RPMI7951 (cell line): ENCODE measurements at places on chromosomes 3 and 15.

DNA sequence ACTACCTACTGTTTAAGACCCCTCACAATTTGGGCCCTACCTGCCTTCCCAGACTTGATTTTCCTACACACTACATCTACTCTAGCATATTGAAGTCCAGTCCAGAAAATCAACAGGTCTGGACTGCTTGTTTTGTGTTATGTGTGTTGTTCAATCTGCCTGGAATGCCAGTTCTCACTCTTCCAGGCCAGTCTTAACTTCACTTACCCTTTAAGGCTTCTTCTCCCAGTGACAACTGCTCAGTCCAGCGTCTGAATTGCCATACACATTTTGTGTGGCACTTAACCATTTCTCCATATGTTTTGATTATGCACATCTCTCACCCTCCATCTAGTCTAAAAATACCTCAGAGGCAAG, 1.1 kb downstream of the TICRR start:
- DNase-seq: peak; percentile 19

DNA sequence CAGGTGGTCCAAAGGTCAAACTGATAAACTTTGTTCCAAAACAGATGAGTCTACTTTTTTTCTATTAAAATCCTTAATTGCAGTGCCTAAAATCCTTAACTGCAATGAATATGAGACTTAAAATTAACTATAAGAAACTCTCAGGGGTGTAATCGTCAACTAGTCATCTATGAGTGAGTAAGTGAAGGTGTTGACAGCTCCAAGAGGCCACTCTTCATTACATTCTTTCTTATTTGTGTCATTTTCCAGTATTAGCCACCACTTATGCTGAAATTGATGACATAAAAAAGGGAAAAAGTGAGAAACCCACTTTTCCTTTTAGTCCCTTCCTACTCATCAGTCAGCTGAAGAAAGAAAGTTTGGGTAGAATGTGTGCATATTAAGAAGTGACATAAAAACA, 12.6 kb upstream of the NPAP1 start:
- DNase-seq: no peak

DNA sequence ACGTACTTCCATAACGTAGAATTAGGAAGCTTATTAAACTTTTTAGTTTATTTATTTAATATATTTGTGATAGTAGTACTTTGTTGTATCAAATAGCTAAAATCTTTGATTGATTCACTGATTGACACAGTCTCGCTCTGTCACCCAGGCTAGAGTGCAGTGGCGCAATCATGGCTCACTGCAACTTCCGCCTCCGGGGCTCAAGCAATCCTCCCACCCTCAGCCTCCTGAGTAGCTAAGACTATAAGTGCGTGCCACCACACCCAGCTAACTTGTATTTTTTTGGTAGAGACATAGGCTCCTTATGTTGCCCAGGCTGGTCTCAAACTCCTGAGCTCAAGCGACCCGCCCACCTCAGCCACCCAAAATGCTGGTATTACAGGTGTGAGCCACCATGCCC, 5.7 kb downstream of the APH1B start:
- DNase-seq: no peak

DNA sequence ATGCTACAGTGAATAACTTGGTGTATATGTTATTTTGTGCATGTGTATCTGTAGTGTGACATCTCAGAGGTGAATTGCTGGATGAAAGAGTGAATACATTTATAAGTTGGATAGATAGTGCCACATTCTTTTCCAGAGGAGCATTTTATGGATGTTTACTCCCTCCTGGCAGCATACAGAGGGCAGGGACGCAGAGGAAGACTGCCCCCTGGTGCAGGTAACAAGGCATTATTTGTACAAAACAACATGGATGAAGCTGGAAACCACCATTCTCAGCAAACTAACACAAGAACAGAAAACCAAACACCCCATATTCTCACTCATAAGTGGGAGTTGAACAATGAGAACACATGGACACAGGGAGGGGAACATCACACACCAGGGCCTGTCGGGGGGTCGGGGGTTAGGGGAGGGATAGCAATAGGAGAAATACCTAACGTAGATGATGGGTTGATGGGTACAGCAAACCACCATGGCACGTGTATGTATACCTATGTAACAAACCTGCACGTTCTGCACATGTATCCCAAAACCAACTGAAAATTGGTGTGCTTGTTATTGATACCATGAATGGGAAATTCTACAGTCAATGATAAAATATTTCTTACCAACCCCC, 57.9 kb upstream of the CTXND1 start:
- peak; percentile 42 for DNase-seq

GRCh38 chr15:94602754-94603470, 371.6 kb downstream of the MCTP2 start:
- no peak for DNase-seq

- DNase-seq: no peak
These were observed 873 bp downstream of the C3orf70 start for GRCh38 chr3:185151964-185152409.

DNA sequence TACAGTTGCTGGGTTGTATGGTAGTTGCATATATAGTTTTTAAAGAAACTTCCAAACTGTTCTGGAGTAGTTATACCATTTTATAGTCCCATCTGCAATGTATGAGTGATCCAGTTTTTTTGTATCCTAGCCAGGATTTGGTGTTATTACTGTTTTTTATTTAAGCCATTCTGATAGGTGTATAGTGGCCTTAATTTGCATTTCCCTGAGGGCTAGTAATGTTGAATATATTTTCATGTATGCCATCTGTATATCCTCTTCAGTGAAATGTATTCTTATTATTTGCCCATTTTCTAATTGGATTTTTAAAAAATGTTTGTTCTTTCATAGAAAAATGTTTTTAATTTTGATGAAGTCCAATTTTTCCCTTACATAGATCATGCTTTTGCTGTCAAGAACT, 29.2 kb downstream of the PXK start:
- DNase-seq: no peak

DNA sequence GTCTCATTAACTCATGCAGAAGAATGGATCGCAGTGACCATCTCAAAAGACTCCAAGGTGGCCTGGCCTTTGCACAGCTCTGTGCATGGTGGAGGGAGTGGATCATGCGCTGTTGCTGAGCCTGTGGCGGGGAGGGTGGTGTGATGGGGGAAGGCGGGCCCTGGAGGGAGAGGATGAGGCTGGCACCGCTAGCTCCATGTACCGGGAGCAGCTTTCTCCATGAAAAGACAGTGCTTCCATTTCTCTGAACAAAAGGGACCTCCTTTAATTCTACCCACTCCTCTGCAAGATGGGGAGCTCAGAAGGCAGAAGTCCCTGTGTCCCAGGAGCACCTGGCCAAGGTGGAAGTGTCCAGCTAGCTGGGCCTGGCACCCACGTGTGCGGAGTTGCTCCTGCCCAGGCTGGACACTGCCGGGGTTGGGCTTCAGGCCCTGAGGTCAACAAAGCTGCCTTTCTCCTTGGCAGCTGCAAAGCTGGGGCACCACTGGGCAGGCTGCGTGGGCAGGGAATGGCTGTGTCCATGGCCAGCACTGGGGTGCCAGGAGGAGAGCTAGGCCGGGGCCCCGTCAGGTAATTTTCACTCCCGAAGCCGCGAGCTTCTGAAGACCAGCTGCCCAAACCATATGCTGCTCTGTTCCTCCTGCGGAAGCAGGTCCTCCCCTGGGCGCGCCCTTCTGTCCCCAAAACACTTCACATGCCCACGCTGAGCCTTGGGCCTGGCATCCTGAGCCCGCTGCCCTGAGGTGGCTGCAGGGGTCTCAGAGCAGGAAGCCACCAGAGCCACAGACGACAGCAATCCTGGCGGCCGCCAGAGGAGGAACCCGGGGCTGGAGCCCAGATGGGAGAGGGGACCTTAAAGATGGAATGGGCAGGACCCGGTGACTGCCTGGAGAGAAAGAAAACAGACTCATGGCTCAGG, 6.4 kb downstream of the MAP6D1 start:
- no peak for DNase-seq

- peak; percentile 64 for DNase-seq
These were observed at the start of gene LARP6 for GRCh38 chr15:70853973-70854665. Gene LARP6, minus strand, starts transcription at chr15:70854157. Its CDS starts 69 bp downstream, at chr15:70854088.

GRCh38 chr3:8964436-8965370, 1.4 kb upstream of the RAD18 start:
- DNase-seq: peak; percentile 98

DNA sequence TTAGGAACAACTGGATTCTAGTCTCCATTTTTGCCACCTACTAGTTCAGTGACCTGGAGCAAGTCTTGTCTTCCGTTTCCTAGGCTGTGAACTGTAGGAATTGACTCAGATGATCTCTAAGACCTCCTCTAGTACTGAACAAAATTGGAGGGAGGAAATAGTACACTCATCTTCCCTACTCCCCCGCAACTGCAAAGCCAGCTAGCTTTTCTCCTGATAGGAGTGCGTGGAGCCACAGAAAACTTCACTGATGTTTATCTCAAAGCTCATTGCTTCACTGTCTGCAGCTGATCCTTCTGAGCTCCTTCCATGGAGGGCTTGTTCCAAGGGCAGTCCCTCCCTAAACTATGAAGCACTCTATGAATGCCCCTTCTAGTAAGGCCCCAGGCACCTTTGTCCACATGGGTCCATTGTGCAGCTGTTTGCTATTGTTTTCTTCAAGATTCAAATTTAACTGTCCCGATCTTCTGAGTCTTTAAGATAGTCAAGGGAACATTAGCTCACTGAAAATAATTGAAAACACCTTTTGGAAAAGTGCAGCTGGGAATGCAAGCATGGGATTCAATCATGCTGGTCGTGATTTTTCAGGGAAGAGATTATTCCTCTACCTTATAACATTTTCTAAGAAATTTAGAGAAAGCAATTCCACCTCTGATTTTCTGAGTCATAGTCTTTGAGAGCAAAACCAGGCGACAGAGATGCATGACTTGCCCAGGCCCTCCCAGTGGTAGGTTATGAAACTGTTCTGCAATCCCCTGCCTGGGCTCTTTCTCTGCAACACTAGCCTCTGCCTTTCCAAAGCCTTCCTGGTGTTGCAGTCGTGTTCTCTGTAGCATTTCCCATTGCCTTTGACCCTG, 24.3 kb downstream of the FILIP1L start:
- peak; percentile 76 for DNase-seq

GRCh38 chr3:23185861-23186260, 17.3 kb upstream of the UBE2E2 start:
- no peak for DNase-seq

DNA sequence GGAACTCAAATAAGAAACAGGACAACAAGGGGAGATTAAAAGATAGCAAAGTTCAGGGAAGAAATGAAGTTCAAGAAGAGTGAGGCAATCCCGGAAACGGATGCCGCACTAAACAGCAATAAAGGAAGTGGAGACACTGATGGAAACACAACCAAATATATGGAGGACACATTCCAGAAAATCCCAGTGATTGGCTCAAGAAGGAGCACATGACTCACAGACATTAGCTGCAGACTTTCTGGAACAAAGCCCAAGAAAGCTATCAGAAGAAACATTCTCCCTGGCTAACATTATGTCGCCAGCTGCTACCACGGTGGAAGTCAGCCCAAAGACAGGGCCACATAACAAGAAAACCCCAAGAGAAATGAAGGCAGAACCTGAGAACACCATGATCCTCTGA, 18.1 kb upstream of the VGLL4 start:
- DNase-seq: peak; percentile 77

DNA sequence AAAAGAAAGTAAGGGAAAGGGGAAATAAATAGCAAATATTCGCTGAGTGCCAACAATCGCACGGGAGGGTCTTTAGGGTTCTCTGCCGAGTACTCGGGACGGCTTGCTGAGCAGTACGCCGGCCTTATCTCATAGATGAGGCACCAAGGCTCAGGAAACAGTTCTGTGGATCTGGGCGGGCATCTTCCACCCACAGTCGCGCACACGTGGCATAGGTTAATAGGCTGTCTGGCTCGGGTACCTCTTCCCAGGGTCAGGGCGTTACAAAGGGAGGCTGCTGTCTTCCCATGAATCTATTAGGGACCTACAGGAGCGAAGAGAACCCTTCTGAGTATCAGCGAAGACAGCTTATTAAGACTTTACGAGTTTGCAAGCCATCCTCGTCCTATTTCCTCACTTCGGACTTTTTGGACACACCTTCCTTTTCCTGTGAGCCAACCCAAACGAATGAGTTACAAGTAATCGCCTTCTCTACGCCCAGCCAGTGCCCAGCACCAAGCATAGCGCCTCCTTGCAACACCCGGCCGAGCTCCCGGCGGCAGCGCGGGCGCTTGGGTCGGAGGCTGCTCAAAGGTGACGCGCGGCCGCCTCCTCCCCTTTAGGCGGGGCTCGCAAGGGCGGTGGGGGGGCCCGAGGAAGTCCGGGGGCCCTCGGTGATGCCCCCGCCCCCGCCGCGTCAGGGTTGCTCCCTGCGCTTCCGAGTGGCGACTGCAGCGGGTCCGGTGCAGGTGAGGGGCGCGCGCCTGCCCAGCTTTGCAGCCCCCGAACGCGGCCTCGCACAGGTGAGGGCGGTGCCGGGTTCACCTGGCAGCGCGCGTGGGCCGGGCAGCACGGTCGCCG, at the start of gene MCTP2:
Gene MCTP2 (plus strand): TSS at position 679 of the 840 bp plus-strand sequence. CDS start 66,705 bp downstream, outside the sequence.
- peak; percentile 91 for DNase-seq

DNA sequence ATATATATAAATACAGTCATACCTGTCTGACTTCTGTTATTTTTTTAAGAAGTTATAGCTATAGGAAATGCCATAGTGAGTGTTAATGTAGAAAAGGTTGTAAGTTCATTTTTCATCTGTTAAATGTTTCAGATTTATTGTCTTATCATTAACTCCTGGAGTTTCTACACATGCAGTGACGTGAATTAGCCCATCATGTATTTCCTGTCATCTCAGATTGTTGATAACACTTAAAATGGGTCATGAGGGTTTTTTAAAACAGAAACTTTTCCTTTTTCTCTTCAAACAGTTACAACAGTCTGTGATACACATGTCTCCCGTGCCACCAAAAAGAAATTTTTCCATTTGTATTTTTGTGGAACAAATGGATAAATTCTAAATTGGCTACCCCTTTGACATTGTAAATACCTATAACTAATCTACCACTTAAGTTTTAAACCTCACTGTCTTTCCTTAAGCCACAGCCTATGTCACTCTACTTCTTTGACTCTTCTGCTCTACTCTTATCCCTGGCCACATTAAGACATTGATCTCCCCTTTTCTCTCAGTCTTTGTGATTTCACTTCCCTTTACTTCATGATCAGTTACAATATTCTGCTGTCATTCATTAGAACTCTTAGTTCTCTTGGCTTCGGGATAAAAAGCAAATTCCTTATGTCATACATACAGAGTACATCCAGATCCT, 89.1 kb downstream of the NEO1 start:
- DNase-seq: no peak

GRCh38 chr3:153315781-153316180, 153.8 kb downstream of the RAP2B start:
- no peak for DNase-seq

- peak; percentile 20 for DNase-seq
These were observed 294.9 kb downstream of the RORA start for GRCh38 chr15:60933900-60934885.

- no peak for DNase-seq
These were observed 12.0 kb upstream of the LINGO1 start for GRCh38 chr15:77644543-77645247.
